Foreskin melanocyte (primary cell): ENCODE measurements at places on chromosomes 11 and 22.

DNA sequence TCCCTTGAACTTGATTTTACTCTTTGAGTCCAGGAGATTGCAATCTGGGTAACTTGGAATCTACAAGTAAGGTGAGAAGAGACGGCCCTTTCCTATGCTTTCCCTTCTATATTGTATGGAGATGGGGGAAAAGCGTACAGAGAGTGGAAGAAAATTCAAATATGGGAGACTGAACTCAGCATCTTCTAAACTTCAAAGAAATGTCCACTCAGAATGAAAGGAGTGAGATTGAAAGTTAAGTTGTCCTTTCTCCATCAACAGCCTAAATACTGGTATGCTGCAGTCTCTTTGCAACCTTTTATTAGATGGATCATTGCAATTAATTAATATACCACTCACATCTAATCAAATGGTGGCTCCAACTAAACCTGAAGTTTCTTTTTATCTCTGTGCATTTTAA is 6.4 kb upstream of the EXPH5 start:
- no peak for DNase-seq

GRCh38 chr22:27775087-27775698 is 26.4 kb downstream of the MN1 start:
- no peak for DNase-seq

GRCh38 chr11:65425971-65426838 is 3.6 kb downstream of the NEAT1 start:
- peak; percentile 24 for DNase-seq

DNA sequence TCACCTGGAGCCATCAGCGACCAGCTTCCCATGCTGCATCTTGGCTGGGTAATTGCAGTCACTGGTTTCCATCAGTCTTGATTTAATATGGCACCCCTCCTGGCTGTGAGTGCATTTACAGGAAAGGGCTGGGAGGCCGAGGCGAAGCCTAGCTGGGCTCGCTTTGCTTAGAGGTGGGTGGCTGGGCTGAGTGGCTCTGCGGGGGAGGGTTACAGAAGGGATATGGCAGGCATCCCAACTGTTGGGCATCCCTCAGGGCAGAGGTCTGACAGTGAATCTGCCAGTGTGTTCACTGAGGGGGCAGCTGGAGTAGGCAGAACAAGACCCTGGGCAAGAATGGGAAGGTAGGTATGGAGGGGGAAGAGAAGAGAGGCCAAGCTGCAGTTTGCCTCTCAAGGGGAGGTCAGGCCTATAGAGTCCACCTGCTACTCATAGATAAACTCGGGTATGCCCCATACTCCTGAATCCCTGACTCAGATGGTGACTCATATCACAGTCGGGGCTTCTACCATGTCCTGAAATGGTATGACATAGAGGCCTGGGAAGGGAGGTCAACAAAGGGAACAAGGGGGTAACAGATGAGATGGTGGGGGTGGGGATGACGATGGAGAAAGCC is 77.5 kb upstream of the PHOX2A start:
- DNase-seq = no peak

DNA sequence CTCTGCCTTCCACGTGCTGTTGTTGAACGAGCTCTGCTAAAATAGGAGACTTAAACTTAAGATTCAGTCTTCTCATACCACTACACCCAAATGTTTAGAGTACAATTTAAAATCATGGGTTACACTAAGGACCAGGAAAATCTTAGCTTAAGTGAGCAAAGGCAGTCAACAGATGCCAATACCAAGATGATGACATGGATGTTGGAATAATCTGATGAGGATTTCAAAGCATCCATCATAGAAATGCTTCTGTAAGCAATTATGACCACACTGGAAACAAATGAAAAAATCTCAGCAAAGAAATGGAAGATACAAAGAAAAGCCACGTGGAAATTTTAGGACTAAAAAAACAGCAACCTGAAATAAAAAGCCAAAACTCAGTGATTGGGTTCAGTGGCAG is 109.8 kb downstream of the ATXN10 start:
- no peak for DNase-seq

GRCh38 chr11:60699284-60699691 is at the start of gene MS4A8:
MS4A8 (plus strand) TSS chr11:60699612; CDS start chr11:60700861, 1,249 bp downstream.
- no peak for DNase-seq

GRCh38 chr22:19597399-19597735 is 73.2 kb upstream of the CLDN5 start:
- DNase-seq = peak; percentile 49

GRCh38 chr11:64144587-64145472 is 21.1 kb downstream of the MACROD1 start:
- DNase-seq = no peak

GRCh38 chr11:17846852-17847453 is 112.4 kb downstream of the KCNC1 start:
- no peak for DNase-seq

DNA sequence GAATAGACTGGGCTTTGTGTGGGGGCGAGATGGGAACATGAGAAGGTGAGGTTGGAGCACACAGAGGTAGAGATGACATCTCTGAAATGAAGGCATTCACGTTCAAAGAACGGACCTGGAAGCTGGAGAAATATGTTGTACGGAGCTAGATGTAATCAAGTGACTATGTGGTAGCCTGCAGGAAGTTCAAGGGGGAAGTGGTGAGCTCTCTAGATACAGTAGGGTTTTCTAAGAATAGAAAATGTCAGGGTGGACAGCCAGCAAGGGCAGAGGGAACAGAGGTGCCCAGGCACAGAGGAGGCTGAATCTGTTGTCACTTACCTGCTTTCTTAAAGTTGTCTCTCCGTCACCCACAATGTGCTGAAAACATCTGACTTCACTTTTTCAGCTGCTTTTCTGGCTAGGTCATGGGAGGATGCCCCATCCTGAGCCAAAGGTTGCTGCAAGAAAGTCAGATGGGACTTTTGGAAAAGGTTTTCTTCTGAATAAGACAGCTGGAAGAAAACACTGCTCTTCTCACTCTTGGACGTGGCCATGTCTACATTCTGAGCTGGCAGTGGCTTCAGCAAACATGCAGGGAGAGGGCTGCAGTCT is 171.5 kb upstream of the B3GAT1 start:
- DNase-seq = no peak

DNA sequence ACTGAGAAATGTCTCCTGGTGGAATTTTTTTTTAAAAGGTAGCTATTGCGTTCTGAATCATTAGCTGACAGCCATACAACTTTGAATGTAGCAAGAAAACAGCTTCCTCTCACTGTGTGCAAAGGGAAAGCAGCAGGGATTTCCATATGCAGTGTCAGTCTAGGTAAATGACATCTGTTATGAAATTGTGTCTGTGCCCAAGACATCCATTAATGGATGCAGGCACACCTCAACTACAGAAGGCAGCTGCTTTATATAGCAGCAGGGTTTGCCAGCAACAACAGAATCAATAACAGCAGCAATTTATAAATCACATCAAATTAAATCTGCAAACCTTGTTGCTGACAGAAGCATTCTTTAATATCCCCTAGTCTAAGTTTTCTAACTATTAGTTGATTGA is 745.3 kb upstream of the RAG2 start:
- DNase-seq = no peak

DNA sequence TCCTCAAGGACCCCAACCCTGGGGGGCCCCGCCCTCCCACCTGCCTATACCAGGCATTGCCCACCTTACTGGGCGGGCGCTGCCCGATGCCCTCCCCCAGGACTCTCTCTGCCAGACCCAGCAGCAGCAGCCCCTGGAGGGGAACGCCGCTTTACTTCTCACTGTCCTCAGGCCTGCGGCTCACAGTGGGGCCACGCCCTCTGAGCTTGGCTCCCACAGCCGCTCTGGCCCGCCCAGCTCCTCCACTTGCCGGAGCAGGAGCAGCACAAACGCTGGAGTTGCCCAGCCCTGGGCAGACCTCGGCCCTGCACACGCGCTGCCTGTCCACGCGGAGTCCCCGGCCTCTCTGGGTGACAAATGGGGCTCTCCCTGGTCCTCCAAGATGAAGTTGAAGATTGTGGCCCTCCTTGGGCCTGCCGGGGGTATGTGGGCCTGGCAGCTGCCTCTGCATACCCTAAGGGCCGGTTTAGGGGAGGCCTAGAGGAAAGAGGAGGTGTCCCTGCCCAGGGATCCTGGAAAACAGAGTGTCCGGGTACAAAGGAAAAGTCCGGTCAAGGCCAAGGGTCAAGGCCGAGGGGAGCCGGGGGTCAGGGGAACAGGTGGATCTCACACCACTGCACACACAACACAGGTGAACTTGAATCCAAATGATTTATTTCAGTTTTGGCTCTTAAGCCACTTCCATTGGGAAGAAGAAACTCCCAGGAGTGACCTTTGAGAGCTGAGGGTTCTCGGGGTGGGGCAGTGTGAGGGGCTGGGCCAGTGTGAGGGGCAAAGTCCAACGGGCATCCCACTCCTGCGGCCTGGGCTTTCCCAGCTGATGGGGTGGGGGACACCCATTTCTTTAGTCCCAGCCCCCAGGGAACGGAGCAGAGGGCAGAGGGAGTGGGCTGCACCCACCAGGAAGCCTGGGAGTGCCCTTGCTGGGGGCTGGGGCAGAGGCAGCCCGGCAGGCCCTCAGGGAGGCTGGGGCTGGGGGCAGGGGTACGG is 674 bp upstream of the BAIAP2L2 start:
- no peak for DNase-seq

- DNase-seq = no peak
These were observed 40.3 kb upstream of the NFRKB start for GRCh38 chr11:129935723-129936122.

GRCh38 chr22:50694766-50695420 is 22.3 kb downstream of the SHANK3 start:
- no peak for DNase-seq

DNA sequence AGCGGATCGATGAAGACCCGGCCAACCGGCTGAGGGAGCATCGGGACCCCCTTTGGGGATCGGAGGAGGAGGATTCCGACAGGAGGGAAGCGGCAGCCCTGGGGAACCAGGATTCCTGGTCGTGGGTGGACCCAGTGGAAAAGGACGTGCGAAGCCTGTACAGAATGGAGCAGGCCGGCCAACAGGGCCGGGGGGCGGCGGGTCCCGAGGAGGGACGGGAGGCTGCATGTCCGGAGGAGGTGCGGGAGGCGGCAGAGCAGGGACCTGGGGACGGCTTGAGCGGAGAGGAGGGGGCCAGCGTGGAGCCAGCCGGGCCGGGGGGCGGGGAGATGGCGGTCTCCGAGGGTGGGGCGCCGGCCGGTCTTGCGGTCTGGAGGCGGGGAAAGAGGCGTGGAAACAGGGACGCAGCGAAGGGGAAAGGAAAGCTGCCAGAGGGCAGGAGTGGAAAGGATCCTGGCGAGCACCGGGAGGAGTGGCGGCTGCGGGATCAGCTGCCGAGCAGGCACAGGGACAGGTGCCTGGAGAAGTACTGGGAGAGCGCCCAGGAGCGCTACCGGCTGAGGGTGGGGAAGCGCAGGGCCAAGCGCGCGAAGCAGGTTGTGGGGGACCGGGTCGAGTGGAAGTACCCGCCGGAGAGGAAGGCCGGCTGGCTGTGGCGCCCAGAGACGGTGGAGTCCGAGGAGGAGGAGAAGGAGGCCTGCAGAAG is at the start of gene ANO5:
Gene ANO5 (plus strand): TSS at position 444 of the 706 bp plus-strand sequence. CDS start 408 bp downstream, outside the sequence.
- DNase-seq = peak; percentile 29

DNA sequence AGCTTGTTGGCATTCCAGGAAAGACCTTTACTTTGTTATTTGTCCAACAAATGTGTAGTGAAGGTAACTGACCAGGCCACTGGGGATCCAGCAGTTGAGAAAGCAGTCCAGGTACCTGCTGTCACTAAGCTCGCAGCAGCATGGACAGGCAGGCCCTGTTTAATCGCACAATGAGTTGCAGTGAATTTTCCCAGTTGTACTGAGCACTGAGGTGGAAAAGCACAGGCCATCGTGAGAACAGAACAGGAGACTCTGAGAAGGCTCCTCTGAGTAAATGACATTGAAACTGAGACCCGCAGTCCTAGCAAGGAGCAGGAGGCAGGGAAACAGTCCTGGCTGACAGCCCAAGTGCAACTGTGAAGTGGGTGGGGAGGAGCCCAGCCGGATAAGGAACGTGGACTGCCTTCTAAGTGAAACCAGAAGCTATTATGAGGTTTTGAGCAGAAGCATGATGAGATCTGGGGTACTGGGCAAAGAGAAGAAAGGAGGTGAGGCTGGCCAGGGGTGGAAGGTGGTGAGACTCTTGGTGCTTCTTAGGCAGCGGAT is 39.8 kb upstream of the CDON start:
- DNase-seq = no peak

DNA sequence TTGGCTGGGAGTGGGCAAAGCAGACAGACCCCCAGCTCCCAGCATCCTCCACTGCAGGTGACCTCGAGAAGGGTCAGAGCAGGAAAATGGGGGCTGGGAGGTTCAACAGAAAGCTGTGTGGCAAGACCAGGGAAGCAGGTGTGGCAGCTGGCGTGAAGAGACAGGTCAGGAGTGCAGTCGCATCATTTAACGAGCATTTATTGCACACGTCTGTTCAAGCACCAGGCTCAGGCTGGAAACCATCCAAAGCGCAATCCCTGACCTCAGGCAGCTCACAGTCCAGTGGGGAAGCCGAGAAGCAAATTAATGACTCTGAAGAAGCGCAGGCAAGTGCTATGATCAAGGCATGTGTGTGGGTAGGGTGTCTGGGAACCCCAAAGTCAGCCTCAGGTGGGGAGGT is 7.4 kb downstream of the SLC25A45 start:
- DNase-seq = no peak

DNA sequence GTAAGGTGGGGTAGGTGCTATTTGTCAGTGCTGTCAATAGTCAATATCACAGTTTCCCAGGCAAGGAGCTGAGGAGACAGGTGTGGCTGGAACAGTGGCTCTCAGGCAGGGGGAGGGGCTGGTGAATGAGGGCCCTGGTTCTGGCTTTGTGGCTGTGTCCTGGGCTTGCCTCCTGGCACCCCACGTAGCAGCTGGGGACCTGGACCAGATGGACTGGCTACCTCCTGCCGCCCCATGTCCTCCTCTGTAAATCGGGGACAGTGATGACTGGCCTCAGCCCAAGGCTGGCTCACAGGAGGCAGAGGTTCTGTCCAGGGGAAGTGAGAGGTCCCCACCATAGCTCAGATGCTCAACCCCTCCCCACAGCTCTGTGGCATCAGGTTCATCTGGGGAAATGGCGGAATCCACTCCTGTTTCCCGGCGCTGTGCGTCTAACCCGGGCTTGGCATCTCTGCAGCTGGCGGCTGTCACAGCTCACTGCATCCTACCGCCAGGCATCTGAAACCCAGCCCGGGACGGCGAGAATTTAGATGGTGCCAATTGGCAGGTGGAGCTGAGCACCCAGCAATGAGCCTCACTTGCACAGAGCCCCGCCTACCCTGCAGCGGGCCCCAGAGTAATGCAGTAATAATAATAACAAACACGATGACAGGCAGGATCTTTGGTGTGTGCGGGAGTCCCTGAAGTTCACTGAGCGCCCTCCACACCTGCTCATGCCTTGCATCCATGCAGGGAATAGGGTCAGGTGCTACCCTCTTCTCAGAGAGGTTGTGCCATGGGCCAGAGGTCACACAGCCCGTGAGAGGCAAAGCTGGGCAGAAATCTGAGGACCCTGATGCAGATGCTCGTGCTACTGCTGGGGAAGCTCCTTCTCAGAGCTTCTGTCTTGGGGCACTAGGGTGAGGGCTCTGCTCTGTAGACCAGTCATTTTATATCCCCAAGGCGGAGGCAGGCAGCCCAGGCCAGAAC is 27.8 kb upstream of the SHISAL1 start:
- DNase-seq = no peak

DNA sequence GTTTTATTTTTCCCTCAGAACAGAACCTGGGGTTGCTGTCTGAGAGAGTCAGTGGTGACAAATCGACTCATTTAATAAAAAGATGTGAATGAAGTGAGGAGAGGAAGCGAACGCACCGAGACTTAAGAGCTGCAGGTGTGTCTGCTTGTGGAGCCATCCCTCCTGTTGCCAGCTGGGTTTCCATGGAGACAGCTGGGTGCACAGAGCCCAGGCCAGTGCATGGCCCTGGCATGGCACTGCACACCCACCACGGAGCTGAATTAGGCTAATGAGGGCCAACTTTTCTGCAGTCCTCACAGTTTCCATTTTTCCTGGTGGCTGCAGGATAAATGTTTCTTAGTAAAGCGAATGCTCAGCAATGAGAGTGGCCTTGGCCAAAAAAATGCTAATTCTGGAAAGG is 750.2 kb downstream of the OPCML start:
- no peak for DNase-seq
